ENCODE measurements at places on chromosomes 7 and 10.
A peak's percentile ranks its signal among the peaks of the same experiment; 100 is the strongest.

GRCh38 chr10:5442065-5442989 lies 30.0 kb downstream of the NET1 start:
- no peak for DNase-seq

DNA sequence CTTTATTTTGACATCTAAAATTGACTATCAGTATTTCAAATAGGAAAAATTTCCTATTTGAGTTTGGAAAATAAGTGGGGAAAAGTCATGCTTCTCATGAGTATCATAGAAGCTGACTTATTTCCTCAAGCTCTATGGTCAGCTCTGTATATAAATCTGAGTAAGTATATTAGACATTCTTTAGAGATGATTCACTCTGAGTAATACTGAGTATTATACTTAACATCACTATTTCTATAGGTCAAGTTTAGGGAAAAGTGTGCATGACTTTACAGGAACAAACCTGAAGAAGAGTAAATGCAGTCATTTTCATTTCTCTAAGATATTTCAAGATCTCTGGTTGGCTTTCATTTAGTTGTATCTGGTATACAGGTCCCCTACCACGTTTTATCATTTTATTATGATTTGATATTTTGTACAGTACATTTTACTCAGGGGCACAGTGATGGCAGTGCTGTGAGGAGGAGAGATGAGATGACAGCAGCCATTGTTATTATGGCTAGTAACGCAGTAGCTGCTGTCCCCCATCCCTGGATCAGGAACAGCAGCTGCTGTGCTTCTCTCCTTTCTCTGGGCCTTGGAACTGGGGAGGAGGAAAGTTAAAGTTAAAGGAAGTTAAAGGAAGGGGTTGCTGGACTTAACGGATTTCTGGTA lies 15.2 kb downstream of the SND1 start:
- DNase-seq, result no peak

DNA sequence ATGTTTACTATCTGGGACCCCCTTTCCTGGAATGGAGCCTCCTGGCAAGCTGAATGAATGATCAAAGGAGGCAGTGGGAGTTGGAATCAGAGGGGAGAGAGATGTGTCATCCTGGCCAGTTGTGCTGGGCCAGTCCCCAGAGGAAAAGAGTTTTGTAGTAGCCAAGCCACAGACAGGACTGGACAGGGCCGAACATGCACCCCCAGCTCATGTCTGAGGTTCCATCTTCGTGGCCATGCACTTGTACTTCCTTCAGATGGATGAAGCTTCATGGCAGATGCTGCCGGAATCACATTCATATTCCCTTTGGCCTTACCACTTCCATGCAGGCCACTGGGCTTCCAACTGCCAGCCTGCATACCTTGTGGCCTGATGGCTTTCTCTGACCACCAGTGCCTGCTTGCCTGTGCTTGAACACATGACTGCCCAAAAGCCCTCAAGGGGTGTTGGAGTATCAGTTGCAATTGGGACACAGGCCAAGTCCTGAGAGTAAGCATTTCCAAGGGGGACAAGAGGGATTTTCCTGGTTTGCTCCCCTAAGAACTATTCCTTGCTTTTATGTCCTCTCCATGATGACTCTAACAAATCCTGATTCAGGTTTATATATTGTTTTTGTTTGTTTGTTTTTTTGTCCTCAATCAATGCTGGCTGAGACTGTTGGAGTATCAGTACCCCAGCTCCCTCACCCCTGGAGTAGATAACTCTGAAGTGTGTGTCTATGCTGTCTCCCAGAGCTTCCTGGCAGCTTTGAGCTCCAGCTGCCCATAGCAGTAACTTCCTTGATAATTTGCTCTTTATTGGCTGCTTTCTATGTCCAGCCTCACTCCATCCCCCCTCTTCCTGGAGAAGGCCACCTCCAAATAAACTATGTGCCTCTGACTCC lies 63.6 kb downstream of the TMEM130 start:
- no peak for DNase-seq

DNA sequence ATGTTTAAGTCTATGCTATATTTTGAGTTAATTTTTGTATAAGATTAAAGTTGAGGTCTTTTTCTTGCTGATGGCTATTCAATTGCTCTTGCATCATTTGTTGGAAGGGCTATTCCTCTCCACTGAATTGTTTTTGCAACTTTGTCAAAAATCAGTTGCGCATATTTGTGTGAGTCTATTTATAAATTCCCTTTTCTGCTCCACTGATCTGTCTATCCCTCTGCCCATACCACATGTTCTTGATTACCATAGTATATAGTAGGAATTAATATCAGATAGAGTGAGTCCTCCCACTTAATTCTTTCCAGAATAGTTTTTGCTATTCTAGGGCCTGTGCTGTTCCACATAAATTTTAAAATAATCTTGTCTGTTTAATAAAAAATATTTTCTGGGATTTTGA lies 152.4 kb upstream of the ADCY1 start:
- DNase-seq, result no peak

DNA sequence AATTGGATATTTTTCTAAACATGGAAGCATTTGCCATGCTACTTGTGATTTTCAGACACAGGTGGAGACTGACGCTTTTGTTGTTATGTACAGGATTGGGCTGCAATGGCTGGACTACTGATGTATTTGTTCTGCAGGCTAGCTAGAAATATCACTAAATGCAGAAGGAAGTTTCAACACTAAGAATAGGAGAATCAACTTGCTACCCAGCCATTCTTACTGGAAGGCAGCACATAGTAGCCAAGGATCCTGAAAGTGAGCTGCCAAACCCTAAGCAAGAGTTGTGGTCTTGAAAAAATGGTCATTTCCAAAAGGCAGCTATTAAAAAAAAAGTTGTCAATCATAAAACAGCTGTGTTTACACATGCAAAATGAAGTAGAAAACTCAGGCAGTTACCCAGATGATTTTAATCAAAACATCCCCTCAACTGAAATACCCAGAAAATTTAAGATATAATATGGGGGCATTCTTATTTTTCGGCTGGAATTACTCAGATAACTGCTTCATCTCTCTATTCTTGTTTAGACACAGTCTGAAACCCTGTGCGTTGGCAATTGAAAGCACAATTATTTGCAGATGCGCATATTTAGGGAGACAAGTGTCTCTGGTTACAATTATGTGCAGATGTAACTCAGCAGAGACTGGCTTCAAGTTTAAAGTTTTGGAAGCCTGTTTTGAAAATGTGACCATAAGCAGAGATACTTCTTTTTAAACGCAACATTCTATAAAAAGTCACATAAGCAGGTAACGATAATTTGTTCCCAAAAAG lies 31.2 kb downstream of the GFRA1 start:
- DNase-seq, result no peak

GRCh38 chr10:65123120-65123519 lies 1601.9 kb downstream of the REEP3 start:
- DNase-seq, result no peak

DNA sequence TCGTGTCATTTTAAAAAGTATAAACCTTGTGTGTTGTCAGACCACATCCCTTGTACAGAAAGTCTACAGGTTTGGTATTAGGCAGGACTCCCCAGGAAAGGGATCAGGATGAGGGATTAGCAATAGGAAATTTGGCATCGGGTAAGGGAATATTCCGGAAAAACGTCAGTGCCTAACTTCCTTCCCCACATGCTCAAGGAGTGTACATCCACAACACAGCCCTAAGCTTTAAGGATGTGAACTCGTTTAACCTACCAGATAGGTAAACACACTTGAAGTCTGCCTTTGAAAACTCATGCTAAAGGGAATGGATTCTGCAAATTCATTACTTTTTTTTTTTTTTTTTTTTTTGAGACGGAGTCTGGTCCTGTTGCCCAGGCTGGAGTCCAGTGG lies 194.9 kb downstream of the SKIDA1 start:
- no peak for DNase-seq

GRCh38 chr10:122142641-122143237 lies 128.4 kb upstream of the BTBD16 start:
- peak; percentile 7 for DNase-seq

DNA sequence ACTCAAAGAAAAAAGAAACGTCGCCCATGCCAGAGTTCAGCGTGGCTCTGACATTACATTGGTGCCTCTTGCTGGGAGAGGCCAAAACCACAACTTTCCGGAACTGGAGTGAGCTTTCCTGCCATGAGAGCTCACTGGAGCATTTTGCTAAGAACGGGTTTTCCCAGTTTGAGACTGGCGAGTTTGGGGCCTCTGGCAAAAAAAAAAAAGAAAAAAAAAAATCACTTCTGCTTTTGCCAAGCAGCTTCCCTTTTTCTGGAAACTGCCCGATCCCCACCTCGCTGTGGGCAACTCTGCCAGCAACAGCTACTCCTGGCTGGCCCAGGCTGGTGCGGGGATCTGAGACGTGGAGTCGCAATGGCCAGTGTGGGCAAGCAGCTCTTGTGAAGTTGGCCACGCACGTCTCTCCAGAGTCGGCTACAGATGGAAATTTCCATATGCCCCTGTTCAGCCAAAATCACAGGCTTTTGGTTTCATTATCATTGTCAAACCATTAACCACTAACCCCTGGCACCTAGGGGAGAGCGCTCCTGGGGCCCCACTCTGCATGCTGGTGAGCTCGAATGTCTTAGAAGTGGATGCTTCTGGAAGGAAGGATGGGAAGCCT lies 25.7 kb downstream of the PRKAG2 start:
- DNase-seq, result no peak

- DNase-seq, result no peak
Measured at GRCh38 chr10:132303361-132304115, 4.2 kb downstream of the STK32C start.

- no peak for DNase-seq
Measured at GRCh38 chr7:25520516-25520915, 292.2 kb upstream of the NPVF start.

GRCh38 chr7:5766321-5766761 lies 15.1 kb downstream of the RNF216 start:
- DNase-seq, result no peak

GRCh38 chr7:80699045-80699638 lies 60.7 kb downstream of the CD36 start:
- no peak for DNase-seq

DNA sequence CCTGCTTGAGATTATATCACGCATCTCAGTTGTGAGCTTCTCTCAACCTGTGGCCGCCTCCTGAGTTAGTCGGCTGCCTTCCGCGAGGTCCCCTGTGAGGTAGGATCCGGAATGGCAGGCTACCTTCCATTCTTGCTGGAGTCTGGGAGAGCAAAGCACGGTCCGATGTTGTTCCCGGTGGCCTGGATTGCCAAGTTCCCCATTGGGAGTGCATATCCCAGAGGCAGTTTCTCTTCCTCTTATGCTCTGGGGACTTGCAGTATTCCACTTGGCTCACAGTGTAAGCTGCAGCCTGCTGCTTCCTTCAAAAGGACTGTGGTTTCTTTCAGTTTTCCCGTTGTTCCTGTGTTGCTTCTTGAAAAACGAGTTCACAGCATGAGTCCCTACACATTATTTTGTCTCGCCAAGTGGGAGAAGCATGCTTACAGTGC lies 225.4 kb upstream of the ZWINT start:
- no peak for DNase-seq

DNA sequence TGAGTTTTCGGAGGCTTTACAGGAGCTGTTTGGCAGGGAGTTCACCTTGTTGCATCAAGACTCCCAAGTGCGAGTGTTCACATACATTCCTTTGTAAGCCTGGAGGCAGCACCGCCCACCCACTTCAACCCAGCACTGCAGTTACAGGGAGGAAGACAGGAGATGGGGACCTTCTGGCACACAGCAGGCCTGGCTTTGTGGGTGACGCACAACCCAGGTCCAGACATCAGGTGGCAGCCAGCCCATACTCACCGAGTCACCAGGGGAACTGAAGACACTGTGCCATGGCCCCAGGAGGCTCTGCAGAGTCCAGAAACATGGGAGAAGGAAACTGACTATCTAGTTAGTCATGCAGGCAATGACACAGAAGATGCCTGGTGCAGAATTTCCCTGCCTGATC lies 305.9 kb upstream of the RNF32 start:
- DNase-seq, result no peak

GRCh38 chr10:86319676-86320075 lies 46.9 kb downstream of the GRID1 start:
- no peak for DNase-seq

DNA sequence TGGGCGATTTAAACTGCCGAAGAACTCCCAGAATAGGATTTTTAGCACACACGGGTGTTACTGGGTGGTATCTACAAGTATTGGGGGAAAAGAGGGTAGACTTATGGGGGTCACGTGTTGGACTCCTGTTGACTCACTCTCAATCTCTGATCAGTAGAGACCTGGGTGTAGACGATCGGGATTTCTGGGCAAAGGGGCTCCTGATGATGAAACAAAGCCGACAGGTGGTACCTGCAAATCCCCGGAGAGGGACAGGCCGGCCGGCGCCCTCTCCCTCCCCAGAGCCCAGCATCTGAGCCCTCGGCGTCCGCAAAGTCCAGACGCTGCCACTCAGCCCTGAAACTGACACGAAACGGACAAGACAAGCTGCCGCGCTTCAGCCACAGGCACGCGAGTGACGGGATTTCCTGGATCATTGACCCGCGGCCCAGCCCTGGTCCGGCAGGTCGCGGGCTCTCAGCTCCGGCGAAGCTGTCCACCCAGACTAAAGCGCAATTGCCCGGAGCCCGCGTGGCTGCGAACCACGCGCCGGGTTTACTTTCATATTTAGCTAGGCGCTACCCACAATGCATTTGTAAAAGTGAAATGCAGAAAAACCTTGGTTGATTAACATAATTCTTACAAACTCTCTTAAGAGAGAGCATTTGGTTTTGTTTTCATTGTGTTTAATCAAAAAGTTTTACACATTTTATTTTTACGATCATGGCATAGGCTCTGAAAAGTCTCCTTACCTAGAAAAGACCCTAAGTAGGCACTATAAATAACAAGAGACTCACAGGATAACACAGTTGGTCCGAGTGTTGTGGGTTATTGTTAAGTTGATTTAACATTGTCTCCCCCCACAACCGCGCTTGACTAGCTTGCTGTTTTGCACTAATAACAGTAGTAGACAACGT lies 56.9 kb upstream of the EZH2 start:
- DNase-seq, result peak; percentile 38

- no peak for DNase-seq
Measured at GRCh38 chr10:9268176-9268575, 1213.7 kb downstream of the GATA3 start.

DNA sequence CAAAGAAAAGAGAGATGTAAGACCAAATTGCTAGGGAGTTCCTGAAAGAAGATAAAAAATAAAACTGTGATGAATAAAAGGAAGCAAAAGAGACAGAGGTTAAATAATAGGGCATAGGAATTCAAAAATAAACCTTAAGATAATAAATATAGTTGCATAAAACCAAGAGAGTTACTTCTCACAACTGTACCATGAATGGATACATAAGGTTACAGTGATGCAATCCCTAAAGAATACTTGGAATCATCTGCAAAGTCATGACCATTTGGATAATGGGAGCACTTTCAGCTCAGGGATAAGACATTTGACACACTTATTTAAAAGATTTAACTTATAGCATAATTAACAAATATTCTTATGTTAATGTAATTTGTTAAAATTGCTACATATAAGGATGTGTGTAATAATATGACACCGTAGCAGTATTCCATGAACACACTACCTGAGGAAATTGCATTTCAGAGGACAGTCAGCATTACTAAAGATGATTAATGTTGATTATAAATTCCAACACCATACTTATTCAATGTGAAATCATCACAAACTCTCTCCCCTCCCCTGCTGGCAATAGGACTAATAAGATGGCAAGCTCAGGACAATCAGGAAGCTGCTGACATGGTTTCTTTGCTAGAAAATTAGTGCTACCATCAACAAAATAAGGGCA lies 202.1 kb upstream of the AKR1E2 start:
- no peak for DNase-seq

GRCh38 chr7:158591944-158592343 lies 4.3 kb upstream of the PTPRN2 start:
- DNase-seq, result no peak

- DNase-seq, result no peak
Measured at GRCh38 chr7:47327346-47327697, 254.6 kb downstream of the TNS3 start.

Data from stimulated activated CD8-positive, alpha-beta memory T cell treated with anti-CD3 and anti-CD28 coated beads, Interleukin-2, amount 100 ng/mL, for 1 hour (primary cell).